ENCODE measurements at places on chromosomes 5 and 9.

- DNase-seq, result no peak
These were observed 36.4 kb upstream of the IPPK start for GRCh38 chr9:92706218-92706940.

DNA sequence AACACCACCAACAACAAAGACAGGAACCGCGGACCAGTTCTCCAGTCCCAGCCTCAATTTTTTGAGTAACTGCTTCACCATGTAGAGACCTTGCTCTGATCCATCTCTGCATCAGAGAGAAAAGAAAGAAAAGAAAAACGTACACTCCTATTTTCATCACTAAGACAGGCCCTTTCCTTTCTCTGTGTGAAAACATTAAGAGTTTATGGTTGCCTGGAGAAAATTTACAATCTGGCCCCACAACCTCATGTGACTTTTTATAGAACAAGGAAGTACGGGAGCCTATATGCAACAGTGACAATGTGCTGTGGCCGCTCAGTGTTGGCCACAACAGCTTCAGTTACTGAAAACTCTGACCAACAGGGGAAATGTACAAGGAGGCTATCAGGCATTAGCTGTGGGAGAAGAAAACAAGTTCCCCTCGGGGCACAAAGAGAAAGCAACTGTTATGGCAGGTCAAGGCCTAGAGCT, 272.9 kb upstream of the PTGER4 start:
- DNase-seq, result no peak

GRCh38 chr5:120254385-120254784, 209.7 kb upstream of the PRR16 start:
- DNase-seq, result no peak

GRCh38 chr5:74408150-74409043, 232.1 kb downstream of the ENC1 start:
- no peak for DNase-seq

DNA sequence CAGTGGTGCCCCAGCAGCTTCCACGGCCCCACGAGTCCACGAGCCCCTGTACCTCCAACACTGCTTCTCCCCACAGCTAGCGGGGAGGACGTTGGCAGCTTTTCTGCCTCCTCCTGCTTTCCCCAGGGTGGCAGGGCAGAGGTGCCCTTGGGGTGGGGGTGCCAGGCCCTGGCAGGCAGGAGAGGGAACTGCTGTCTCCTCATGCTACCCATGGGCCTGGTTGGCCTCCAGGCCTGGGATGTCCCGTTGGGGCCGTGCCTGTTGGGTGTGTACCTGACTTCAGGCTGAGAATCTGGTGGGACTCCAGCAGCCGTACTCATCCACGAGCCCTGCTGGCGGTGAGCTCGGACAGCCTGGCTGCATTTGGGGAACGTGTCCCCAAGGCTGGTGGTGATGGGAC, 27.3 kb downstream of the RXRA start:
- no peak for DNase-seq

DNA sequence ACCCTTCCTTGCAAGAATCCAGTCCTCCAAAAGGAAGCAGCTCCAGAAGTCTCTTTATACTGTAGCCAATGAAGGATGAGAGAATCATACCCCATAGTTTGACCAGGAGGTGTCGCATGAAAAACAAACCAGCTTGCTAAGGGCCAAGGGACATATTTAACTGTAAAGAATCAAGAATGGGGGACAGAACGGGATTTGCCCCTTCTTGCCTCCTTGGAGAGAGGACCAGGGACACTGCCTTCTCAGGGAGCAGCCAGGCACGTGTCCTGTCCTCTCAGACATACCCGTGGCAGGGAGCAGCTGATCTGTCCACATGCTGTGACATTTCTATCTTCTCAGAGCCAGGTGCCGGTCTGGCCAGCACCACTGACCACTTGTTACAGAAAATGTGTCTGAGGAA, 11.7 kb downstream of the PRUNE2 start:
- no peak for DNase-seq

- DNase-seq, result no peak
These were observed 104.6 kb downstream of the PRR16 start for GRCh38 chr5:120568711-120569110.

DNA sequence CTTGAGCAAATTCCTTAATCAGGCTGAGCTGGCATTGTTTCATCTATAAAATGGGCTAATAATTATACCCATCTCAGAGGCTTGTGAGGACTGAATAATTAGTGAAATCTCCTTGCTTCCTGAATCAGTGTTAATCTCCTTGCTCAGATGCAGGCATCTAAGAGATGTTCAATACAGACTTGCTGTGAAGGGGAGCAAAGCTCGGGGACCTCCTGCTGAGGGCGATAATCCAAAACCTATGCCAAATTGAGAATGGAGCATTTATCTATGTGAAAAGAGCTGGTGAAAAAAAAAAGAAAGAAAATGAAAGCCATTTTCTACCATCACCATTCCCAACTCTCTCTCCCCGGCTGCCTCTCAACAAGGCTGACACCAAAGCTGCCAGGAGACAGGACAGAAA, 37.3 kb downstream of the ADRA1B start:
- no peak for DNase-seq

DNA sequence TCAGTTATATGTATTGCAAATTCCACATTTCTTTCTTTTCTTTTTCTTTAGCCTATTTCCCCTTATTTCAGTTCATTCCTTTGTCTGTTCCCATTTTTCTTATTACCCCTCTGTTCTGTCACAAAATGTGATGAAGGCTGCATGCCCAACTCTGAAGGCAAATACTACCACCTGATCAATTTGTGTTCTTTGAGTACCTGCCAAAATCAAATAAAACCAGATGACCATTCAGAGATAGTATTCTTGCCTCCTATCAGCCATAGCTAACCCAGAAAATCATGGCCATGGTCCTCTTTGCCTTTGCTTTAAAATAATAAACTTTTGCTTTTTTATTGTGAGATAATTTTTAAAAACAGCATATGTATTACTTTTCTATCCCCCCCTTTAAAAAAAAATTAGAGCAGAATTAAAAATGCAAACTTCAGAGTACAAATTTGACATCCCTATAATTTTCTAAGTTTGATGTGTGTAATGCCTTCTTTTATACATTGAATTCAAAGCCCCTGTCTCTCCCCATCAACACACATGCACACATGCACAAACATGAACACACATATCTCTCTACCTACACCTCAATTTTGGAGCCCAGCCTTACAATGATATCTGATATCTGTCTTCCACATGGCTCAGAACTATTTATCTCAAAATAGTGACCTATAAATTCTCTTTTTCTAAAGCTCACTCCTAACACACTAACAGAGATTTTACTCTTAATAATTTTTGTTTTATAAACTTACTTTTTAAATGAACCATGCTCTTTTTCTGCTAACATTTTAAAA, 3.5 kb downstream of the RFESD start:
- DNase-seq, result no peak

DNA sequence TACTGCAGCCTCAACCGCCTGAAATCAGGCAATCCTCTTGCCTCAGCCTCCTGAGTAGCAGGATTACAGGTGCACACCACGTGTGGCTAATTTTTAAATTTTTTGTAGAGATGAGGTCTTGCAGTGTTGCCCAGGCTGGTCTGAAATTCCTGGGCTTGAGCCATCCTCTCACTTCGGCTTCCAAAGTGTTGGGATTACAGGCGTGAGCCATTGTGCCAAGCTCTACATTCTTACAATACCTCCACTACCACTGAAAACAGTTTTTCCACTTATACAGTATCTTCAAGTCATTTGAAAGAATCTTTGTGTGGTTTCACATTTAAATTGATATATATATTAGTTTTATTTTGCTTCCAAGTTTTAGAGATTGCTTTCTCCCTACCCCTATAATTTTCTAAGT, 42.6 kb downstream of the LARP1 start:
- no peak for DNase-seq

DNA sequence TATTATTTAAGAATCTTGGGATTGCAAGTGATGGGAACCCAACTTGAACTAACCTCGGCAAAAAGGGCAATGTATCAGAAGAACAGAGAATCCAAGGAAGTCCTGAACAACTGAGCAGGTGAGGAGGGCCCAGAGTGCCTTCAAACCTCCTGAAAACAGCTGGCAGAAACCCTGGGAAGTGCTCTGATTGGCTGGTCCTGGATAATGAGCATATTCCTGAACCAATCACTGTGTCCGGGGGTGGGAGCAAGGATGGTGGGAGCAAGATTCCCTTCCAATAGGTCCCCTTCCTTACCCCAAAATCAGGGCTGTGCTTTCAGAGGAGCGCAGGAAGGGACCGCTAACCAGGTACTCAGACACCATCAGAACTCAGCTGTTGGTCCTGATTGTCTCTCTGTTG, 31.9 kb upstream of the TBC1D2 start:
- DNase-seq, result no peak

DNA sequence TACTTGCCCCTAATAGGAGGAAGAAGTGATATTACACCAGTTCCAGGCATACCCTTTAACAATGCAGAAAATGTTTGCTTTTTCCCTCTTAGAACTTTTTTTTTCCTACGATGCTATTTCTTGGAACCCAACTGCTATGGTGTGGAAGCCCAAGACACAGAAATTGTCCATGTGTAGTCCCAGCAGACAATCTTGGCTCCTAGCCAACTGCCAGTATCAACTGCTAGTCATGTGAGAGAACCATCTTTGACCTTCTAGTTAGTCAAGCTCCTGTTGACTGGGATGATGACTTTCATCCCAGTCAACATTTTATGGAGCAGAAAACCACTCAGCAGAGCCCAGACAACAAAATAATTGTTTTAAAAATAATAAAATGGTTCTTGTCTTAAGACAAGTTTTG, 532.4 kb downstream of the TLR4 start:
- DNase-seq, result no peak

DNA sequence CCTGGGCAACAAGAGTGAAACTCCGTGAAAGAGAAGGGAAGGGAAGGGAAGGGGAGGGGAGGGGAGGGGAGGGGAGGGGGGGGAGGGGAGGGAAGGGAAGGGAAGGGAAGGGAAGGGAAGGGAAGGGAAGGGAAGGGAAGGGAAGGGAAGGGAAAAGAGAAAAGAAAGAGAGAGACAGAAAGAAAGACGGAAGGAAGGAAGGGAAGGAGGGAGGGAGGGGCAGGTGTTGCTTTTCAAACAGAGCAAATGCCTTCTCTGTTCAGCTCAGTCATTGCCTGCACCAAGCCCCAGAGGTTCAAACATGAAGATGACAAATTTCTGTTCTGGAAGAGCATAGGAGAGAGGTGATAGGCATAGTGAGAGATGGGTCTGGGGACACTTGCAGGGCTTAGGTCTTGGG, 330.0 kb downstream of the DRD1 start:
- no peak for DNase-seq

DNA sequence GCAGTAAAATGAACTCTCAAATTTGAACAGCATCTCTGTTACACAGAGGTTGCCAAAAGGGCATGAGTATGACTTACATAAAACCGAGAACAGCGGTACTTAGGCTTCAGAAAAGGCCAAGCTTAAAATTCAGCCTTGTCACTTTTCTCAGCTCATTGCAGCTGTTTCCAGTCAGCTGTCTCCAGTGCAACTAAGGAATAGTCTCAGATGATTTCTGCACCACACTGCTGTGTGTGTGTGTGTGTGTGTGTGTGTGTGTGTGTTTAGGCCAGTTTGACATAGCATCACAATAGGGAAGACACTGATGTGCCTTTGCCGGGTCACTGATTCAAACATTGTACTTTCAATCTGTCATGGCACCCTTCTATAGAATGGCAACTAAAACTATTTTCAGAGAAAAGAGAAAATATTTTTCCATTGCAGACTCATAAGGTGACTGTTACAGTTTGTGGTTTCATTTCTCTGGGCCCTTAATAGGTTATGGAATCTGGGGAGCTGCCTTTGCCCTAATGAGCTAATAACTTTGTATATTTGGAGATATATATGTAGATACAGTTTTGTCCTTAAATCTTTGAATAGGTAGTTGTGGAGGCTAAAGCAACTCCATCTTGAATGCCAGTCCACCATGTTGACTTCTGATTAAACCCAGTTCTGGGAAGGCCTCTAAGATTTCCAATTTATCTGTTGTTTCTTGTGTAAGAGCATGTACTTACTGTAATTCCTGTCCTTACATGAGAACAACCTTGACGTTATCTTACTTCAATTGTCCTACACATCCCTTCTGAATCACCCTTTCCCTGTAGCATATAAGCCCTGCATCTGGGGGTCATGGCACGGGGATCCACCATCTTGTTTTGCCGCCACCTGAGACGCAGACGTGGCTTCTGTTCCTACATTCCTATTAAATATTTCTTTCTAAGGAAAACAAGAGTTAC, 4.5 kb downstream of the LSM11 start:
- no peak for DNase-seq

- no peak for DNase-seq
These were observed 428.1 kb downstream of the EFNA5 start for GRCh38 chr5:107242411-107243219.

- peak; percentile 8 for DNase-seq
These were observed 4.1 kb downstream of the SAXO1 start for GRCh38 chr9:19028835-19029451.

- no peak for DNase-seq
These were observed 92.6 kb downstream of the SH3TC2 start for GRCh38 chr5:148970228-148970627.

GRCh38 chr5:178563621-178564020, 26.6 kb downstream of the COL23A1 start:
- DNase-seq, result no peak

- no peak for DNase-seq
These were observed 390.4 kb downstream of the TLE4 start for GRCh38 chr9:79962150-79962549.

DNA sequence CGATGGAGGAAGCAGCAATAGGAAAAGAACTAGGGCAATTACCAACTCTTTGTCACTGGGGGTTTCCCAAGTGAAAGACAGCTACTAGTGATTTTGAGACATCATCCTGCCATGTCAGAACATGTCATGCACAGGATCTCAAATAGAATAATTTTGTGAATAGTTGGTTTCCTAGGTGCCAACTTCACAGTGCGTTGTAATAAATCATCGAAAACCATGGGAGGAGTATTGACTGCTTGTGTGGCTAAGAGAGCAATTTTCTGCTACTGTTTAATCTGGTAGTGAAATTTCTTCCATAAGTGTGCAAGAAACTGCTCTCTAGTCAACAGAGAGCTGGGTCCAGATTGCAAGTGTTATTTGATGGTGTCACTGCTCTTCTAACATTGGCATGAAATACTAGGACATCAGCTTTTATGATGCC, 168.6 kb downstream of the NNT start:
- no peak for DNase-seq

DNA sequence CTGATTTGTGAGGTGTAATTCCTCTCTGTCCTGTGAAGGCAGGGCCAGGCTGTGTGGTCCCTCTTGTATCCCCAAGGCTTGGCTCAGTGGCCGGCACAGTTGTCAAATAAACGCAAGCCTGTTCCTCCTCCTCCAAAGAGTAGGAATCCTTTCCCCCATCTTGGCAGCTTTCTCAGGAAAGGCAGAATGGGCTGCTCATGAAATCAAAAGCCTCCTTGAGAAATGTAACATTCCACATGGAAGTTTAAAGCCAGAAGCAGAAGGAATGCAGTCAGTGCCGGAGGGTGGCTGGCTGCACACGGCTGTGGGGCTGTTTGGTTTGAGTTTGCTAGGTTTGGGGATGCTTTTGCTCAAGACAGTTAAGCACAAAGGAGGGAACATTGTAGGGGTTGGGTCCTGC, 34.5 kb upstream of the MED10 start:
- DNase-seq, result no peak

All from hypothalamus (tissue), 51 donors.